ENCODE measurements at places on chromosomes 3 and 15.

DNA sequence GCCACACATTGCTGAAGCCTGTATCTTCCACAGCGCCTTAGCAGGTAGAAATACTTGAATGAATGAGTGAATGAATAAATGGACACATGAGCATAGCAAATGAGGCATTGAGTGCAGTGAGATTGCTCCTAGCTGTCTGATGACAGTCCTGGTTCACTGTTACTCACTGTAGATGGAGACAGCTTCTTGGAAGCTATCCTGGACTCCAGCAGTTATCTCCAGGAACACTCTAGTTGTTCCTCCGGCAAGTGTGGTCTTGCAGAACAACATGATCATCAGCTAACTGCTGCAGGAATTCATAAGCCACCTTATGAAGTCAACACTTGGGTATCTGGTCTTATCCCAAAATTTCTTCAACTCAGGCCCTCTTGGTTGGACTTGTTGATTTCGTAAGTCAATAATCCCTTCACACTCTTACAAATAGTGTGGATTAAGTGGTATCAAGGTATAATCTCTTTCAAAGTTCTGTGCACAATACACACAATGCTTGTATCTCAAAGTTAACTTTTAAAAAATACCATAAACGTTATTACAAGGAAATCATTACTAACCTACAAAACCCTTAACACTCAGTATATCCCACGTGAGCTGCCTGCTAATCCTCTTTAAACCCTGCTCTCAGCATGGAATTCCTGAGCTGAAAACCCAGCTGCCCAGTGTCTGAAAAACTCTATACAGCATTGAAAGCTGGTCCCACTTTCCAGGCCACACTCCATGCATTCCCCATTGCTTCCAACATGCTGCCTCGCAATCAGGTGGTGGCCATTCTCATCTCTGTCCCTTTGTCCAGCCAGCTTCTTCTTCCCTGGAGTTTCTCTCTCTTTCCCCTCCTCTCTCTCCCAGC is 14.4 kb upstream of the ZBTB38 start:
- DNase-seq, result no peak

DNA sequence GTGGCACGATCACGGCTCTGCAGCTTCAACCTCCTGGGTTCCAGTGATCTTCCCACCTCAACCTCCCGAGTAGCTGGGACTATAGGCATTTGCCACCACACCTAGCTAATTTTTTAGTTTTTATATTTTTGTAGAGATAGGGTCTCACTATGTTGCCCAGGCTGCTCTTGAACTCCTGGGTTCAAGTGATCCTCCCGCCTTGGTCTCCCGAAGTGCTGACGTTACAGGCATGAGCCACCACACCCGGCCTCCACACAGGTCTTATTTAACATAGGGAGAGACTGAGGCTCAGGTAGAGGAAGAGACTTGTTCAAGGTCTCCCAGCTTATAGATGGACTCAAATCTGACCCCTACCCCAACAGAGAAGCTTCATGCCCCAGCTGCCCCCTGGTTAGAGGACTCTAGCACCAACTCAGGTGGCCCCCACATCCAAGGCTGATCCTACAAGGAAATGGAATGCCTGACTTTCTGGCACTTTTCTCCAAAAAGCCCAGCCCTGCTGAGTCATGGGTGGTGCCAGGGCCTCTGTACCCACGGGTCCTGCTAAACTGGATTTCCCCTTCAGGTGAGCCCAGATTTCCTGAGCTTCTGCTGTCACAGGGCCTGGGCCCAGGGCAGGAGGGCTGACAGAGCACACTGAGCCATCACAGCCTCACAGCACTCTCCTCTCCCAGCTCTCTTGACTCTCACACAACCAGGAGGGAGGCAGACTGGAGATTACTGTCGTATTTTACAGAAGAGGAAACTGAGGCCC is 5.6 kb downstream of the TMEM40 start:
- DNase-seq, result no peak

GRCh38 chr15:84572231-84572630 is 28.6 kb upstream of the ZSCAN2 start:
- no peak for DNase-seq

DNA sequence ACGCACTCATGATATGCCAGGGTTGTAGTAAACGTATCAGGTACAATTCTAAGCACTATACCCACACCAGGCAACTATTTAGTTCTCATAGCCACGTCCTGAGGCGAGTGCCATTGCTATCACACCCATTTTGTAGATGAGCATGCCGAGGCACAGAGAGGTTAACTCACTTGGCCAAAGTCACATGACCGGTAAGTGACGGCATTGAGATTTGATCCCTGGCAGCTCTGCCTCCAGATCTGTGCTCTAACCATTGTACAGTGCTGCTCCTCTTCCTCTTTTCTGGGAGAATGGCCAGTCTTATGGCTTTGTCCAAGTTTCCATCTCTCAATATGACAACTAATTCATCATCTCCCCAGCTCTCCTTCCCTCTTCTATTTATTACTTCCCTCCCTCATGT is 18.9 kb upstream of the ATP2B2 start:
- no peak for DNase-seq

DNA sequence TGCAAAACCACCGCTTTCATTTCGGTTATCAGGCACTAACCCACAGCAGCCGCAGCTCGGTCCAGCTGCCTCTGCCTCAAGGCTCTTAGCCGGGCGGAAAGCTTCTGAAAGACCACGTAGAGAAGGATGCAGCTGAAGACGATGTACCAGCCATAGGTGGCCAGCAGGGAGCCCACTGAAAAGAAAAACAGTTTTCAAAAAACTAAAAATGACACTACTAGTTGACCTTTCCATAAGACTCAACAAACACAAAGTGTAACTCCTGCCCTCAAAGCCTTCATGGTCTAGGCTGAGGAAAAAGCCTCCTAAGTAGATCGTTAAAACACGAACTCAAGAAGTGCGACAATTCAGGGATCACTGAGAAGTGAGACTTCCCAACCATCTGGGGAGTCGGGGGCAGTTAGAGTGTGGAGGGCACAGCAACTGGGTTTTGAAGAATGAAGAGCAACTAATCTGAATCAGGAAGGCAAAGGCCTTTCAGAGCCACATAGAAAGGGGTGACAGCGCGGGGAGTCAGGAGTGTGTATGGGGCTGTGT is 716 bp downstream of the SELENOS start:
- no peak for DNase-seq

DNA sequence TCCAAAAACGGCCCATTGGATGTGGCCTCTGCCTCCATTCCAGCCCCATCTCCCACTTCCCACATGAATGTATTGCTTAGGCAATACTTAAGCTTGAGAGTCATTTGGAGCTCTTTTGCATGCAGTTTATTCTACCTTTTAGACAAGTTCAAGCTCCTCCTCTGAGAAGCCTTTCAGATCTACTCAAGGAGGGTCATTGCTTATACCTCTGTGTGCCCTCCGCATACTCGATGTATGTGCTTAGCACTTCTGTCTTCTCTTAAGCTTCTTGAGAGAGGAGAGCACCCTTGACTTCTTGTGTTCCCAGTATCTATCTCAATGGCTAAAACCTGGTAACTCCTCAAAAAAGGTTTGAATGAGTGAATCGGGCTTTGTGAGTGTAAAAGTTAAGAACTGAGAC is 6.6 kb upstream of the UBE3A start:
- DNase-seq, result no peak

DNA sequence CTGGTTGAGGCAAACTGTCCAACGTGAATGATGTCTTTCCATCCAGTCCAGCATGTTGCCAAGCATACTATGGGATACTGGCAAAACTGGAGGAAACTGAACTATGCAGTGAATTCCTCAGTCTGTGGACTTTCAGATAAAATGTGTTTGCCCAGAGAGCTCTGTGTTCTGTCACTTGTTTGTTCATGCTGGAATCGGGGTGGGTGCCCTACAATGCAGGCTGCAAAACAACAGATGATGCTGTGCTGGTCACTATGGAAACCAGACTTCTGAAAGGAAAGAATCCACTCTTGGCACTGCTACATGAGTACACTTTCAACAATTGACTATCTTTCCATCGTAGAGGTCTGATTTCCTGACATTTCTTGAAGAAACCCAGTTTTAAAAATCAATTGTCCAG is 272.5 kb upstream of the ARHGEF26 start:
- no peak for DNase-seq

GRCh38 chr15:68295014-68295805 is 17.7 kb downstream of the FEM1B start:
- DNase-seq, result no peak

GRCh38 chr15:86834115-86834863 is 754.6 kb downstream of the AGBL1 start:
- DNase-seq, result no peak

DNA sequence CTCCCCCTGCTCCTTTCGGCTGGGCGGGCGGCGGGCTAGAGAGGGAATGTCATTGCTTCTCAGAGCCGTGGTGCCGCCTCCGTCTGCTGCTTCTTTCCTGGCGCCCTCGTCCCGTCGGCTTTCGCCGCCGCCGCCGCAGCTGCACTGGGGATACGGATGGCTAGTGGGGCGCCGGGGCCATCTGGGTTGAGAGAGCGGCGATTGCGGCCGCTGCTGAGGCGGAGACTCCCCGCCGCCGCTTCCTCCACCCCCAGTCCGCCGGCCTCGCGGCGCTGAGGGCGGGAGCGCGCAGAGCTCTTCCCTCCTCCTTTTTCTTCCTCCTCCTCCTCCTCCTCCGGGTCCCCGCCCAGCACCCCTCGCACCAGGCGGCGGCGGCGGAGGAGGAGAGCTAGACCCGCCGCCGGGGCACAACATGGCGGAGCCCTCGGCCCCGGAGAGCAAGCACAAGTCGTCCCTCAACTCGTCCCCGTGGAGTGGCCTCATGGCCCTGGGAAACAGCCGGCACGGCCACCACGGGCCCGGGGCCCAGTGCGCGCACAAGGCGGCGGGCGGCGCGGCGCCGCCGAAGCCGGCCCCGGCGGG is at the start of gene STT3B:
STT3B (plus strand) TSS at position 339 of the 582 bp plus-strand sequence; CDS start at position 413, 74 bp downstream.
- no peak for DNase-seq

GRCh38 chr15:52028431-52029093 is 9.5 kb downstream of the MAPK6 start:
- no peak for DNase-seq

DNA sequence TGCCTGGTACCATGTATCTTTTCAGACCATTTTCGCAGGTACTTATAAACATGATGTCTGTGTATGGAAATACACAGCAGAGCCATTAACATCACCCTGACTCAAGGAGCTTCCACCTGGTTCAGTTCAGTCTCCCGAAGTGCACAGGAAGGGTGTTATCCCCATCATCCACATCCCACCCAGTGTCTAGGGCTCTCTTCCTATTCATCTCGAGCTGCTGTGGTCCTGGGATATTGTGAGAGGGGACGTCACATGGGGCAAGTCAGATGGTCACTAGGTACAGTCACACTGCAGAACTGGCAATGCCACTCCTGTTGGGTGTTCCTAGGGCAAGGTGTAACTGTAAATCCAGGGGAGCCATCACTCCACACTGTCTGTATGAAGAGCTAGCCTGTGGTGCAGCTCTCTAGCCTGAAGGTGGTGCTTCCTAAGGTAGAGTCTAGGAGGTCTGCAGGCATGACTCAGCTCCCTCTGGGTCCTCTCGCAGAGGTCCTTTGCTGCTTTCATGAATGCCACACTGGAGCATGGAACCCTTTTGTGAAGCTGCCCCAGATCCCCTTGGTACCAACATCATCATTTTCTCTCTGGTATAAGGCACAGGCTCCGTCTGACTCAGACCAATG is 13.9 kb downstream of the ISLR2 start:
- DNase-seq, result no peak

- DNase-seq, result no peak
Measured at GRCh38 chr15:89621547-89621946, 33.7 kb downstream of the KIF7 start.

- no peak for DNase-seq
Measured at GRCh38 chr3:117939425-117940027, 1095.1 kb downstream of the IGSF11 start.

DNA sequence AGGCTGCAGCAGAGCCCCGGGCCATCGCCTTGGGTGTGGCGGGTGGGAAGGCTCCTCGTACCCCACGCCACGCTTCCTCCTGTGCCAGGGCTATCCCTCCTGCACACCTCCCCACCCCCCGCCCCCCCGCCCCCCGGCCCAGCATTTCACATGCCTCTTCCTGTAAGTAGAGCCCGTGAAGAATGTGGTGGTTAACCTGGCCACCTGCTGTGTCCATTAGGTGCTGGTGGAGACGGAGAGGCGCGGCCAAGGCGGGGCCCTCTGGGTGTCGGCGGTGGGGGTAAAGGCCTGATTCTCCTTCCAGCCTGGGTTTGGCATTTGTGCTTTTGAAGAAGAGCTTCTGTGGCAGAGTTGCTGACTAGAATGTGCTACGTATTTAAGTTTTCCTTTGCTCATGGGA is 127.8 kb downstream of the CHDH start:
- no peak for DNase-seq

DNA sequence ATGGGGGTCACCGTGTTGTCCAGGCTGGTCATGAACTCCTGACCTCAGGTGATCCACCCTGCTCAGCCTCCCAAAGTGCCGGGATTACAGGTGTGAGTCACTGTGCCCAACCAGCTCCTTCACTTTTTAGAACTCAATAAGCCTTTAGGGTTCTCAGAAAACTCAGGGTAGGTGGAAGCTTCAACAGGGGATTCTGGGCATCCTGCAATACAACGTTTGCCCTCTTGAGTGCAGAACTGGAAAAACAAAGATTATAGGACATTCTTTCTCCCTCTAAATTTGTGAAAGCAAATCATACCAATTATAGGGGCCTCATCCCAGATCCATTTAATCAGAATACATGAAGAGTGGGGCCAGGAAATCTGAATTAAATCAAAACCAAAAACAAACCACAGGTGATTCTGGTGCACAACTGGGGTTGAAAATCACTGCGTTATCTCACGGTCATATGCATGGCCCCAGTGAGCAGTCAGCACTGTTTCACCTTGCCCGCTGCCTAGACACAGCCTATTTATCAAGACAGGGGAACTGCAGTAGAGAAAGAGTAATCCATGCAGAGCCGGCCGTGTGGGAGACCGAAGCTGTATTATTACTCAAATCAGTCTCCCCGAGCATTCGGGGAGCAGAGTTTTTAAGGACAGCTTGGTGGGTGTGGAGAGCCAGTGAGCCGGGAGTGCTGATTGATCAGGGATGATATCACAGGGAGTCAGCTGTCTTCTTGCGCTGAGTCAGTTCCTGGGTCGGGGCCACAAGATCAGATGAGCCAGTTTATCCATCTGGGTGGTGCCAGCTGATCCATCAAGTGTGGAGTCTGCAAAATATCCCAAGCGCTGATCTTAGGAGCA is 58.4 kb downstream of the TMEM44 start:
- no peak for DNase-seq

DNA sequence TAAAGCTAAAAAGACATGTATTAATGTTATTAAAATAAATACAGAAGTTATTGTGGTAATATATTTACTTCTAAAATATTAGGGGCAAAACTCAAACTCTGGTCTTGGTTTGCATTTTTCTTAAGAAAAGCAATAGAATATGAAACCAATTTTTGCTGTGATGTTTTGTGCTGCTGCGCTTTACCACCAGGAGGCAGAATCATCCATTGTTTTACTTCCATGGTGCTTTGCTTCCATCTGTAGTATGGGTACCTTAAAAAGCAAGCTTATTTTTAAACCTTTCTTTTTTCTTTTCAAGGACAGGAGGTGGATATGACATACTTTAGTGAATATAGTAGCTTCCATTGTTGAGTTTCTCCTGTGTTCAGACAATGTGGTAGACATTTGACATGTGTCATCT is 46.6 kb upstream of the MRPL3 start:
- DNase-seq, result no peak
